ENCODE measurements at places on chromosomes 6 and 20.
A peak's percentile ranks its signal among the peaks of the same experiment; 100 is the strongest.

DNA sequence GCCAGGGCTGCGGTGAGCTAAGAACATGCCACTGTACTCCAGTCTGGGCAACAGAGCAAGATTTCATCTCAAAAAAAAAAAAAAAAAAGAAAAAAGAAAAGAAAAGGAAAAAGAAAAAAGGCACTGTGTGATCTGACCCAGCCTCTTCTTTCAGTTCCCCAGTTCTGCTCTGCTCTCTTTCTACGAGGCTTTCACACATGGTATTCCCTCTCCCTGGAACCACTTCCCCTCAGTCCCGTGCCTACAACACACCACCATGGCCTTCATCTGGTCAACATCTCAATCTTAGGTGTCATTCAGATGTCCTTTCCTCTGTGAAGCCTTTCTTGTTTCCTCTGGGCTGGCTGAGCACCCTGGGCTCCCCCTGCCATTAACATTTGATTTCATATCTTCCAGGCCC, 2.3 kb upstream of the DSN1 start:
- no peak for DNase-seq

GRCh38 chr6:8865451-8865850, 430.1 kb upstream of the SLC35B3 start:
- DNase-seq: peak; percentile 59

DNA sequence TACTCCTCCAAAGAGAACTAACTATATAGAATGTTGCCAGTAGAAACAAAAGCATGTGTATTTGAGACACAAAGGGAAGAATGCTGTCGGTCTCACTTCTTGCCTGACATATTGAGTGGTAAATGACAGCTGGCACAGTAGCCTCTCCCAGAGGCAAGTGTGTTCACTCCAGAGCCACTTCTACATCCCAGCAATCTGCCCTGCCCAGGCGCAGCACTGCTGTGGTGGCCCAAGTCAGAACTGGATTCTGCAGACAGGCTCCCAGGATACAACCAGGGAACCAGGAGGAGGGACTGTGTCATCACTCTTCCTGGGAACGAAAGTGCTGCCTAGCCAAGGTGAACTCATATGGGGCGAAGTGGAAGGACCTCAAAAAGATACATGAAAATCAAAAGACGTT, 103.2 kb upstream of the ARMC2 start:
- no peak for DNase-seq

DNA sequence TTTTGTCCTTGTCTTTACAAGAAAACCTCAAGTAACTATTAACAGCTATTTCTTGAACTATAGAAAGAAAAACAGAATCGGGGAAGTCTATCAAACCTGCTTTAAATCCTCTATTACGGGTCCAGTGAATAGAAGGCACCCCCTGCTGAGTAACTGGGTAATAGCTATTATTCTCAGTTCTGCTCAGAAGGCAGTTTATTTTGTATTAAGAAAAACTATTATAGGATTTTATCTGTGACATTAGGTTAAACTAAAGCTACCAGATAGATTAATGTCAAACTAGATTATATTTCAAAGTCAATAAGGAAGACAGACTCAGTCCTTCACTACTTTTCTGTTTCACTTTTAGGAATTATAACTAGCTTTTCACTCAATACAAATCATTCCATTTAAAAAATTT, 93.7 kb downstream of the DST start:
- DNase-seq: peak; percentile 32

GRCh38 chr6:111829998-111830397, 43.3 kb downstream of the FYN start:
- no peak for DNase-seq

GRCh38 chr6:87655824-87656223, 46.2 kb downstream of the AKIRIN2 start:
- no peak for DNase-seq

- DNase-seq: peak; percentile 79
Measured at GRCh38 chr20:31595654-31596411, 9.3 kb upstream of the ID1 start.

DNA sequence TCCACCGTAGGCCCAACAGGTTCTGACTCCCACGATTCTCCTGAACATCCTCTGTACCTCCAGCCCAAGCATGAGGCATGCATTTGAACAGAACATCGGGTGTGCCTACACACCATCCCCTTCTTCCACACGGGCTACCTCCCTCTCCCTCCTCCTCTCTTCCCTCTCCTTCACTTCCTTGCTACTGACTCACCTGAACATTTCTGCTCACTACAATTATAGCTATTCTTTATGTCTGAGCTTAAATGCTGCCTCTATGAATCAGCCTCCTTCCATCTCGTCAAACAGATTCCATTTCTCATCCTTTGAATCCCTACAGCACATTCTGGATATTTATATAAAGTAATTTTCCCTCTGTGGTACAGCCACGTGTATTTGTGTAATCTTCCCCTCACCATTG, 71.4 kb upstream of the MYLIP start:
- DNase-seq: no peak

- no peak for DNase-seq
Measured at GRCh38 chr20:36367907-36368799, 62.0 kb downstream of the DLGAP4 start.

GRCh38 chr6:15462717-15463525, 199.9 kb downstream of the DTNBP1 start:
- no peak for DNase-seq

GRCh38 chr6:106167096-106167814, 81.1 kb downstream of the PRDM1 start:
- no peak for DNase-seq

GRCh38 chr6:123550052-123550617, 86.6 kb downstream of the TRDN start:
- DNase-seq: no peak

GRCh38 chr6:13172291-13172690, 156.0 kb downstream of the TBC1D7 start:
- DNase-seq: no peak

- DNase-seq: no peak
Measured at GRCh38 chr6:81997090-81997926, 244.8 kb upstream of the TENT5A start.

- peak; percentile 22 for DNase-seq
Measured at GRCh38 chr6:2063547-2063946, 181.9 kb downstream of the GMDS start.

DNA sequence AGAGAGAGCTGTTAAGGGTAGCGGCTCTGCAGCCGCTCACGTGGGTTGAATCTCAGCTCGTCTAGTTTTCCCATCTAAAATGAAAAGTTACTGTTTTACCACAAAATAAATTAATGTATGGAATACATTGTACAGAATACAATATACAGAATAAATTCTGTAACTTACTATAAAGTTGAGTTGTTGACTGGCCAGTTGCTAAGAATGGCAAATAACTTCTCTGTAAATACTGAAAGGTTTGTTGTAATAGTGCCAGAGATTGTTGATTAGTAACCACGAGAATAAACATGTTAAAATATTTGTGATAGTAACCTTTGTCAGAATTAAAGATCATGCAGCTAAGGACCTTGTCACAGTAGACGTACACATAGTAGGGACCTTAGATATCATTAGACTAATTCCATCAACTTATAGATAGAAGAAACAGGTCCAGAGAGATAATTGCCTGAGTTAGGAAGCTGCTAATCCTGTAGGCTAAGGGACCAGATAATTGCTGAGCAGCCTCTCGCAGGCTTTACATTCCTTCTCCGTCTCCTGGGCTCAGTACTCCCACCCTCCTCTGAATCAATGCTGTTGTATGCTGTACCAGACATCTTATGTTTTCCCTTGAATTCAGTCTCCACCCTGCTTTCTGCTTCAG, 544 bp upstream of the NRM start:
- DNase-seq: peak; percentile 52

DNA sequence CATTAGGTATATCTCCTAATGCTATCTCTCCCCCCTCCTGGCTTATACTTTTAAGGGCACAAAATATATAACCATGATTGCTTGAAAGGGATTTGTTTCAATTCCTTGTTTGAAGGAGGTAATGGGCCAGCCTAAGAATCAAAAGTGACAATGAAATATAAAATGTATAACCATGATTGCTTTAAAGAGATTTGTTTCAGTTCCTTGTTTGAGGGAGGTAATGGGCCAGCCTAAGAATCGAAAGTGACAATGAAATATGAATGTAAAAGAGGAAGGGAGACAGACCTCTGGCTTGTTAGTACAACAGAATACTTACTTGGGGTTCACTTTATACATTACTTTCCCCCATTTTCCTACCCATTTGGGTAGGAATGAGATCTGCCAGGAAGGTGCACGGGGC, 55.5 kb downstream of the FOXC1 start:
- DNase-seq: no peak

- no peak for DNase-seq
Measured at GRCh38 chr20:8143474-8143873, 11.4 kb downstream of the PLCB1 start.

GRCh38 chr6:56996401-56996800, 41.5 kb downstream of the BEND6 start:
- no peak for DNase-seq

DNA sequence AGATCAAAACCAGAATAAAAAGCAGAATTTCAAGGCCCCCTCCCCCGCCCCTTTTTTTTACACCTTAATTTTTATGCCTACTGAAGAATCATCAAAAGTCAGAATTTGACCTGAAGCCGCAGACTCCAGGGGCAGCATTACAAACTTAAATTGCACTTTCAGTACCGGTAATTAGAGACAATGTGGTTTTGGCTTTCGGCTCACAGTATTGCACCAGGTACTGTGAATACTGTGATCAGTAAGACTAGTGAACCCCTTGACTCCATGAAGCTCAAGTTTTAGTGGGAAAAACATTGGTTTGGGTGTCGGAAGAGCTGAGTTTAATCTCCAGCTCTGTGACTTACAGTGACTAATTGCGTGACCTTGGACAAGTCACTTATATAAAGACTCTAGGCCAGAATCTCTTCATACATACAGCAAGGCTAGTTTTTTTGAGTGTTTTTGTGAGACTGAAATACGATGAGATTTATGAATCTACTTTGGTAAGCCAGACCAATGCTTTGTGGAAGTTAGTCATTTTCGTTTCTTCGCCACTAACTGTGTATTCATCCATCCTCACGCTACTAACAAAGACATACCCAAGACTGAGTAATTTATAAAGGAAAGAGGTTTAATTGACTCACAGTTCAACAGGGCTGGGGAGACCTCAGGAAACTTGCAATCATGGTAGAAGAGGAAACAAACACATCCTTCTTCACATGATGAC, 114.7 kb downstream of the SASH1 start:
- DNase-seq: no peak

DNA sequence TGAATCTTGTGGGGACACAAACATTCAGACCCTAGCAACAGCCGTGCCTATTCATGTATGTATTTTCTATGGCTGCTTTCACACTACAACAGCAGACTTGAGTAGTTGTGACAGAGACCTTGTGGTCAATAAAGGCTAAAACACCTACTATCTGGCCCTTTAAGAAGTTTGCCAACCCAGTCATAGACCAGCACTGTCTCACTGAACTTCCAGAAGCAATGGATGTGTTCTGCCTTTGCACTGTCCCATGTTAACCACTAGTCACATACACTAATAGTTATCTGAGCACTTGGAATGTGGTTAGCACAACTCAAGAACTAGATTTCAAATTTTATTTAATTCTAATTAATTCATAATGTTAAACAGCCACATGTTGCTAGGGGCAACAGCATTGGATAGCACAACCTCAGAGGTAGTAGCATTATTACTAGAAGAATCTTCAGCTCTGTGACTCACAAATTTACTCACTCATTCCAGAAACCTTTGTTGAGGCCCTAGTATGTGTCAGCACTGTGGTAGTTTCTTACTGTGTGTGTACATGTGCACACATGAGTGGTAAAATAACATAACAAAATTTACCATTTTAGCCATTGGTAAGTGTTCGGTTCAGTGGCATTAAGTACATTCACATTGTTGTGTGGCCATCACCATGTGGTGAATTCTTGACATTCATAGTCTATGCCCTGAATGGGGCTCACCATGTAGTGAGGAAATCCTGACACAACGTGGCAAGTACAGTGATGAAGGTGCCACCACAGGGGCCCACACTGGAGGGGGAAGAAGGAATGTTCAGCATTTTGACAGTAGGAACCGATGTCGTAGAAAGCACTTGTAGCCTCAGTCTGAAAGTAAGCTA, 107.3 kb downstream of the CEP57L1 start:
- DNase-seq: no peak

DNA sequence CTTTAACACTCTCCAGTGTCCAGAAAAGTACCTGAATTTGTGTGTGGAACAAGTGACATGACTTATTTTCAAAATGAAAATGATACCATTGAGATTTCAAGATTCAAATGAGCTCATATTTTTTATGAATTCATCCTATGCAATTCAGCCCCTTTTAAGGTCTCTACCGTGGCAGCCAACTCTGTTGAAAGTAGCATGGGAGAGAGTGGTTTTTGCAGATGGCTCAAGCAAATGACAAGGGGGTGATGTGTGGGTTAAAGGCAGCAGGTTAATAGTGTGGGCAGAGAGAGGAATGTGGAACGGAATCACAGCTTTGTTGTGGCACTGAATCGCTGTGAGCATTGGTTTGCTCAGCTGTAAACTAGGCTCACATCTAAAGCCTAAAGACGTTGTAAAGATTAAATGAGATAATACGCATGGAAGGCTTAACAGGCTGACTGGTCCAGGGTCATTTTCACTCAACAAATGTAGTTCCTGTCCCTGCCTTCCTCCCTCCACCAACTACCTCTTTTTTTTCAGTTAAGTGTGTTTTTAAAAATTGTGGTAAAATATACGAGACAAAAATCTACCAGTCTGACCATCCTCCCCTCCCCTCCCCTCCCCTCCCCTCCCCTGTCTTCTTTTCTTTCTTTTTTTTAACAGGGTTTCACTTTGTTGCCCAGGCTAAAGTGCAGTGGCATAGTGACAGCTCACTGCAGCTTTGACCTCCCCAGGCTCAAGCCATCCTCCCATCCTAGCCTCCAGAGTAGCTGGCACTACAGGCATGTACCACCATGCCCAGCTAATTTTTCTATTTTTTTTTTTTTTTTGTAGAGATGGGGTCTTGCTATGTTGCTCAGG, 114.7 kb upstream of the ZNF217 start:
- peak; percentile 40 for DNase-seq

DNA sequence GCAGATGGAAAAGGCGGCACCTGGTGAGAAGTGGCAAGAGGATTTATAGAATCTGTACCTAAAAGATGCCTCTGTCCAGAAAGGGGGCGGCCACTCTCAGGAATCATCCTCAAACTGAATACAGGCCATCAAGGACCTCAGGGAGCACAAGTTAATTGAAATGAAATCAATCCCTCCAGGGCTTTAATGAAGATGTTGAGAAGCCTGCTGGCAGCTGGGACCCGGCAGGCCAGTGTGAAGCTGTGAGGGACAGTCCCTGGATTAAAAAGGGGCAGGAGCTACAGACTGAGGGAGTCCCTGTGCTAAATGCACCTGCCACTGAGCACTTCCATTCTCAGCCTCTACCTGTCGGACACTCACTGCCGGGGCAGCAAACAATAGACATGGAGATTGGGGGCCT, 107.7 kb upstream of the GGTLC1 start:
- DNase-seq: peak; percentile 66

DNA sequence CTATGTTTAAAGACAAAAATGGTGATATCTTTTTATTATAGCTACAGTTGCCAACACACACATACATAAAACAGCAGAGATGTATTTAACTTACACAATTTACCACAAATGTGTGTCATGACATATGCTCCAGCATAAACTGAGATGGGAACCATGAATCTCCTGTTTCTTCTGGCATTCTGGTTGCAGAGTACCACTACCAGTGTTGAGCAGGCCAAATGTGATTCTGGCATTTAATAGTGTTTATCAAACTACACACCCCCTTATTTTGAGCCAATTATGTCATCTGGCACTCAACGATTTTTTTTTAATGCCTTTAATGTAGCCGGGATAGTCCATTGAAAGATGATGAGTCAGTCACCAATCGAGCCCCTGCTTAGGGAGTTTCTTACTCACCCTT, 59.0 kb upstream of the TPD52L1 start:
- no peak for DNase-seq
